ENCODE measurements at places on chromosomes 3 and 15. TPM values are rescaled to one million over a fixed set of nuclear protein-coding genes. Genes with fewer than 3 reads are reported as not detected.

- H3K36me3 ChIP-seq = no peaks in the 10 kb centered on the region
- H3K4me1 ChIP-seq = no peaks in the 10 kb centered on the region
- DNase-seq = no peak
- H3K27ac ChIP-seq = no peak overlapping the region
- H3K4me3 ChIP-seq = no peak overlapping the region
- no peaks in the 10 kb centered on the region for H3K27me3 ChIP-seq
These were observed 651.0 kb upstream of the ARPP21 start for GRCh38 chr3:34988296-34988695.

- H3K36me3 ChIP-seq = no peaks in the 10 kb centered on the region
- H3K27me3 ChIP-seq = peaks cover 69% of the 10 kb centered on the region
- peak overlapping the region; percentile 61 for H3K4me3 ChIP-seq
- H3K4me1 ChIP-seq = peaks cover 60% of the 10 kb centered on the region
- no peak overlapping the region for H3K27ac ChIP-seq
These were observed 3.0 kb downstream of the ISL2 start for GRCh38 chr15:76339305-76340197.

The GOLGA8J gene
- not detected for total RNA-seq

- H3K27me3 ChIP-seq = no peaks in the 10 kb centered on the region
- no peak overlapping the region for H3K4me3 ChIP-seq
- H3K27ac ChIP-seq = no peak overlapping the region
- no peaks in the 10 kb centered on the region for H3K4me1 ChIP-seq
- no peaks in the 10 kb centered on the region for H3K36me3 ChIP-seq
- peak; percentile 85 for DNase-seq
These were observed 17.7 kb downstream of the PTH1R start for GRCh38 chr3:46895204-46895660.

The HEG1 gene
- total RNA-seq = 38.7 TPM

DNA sequence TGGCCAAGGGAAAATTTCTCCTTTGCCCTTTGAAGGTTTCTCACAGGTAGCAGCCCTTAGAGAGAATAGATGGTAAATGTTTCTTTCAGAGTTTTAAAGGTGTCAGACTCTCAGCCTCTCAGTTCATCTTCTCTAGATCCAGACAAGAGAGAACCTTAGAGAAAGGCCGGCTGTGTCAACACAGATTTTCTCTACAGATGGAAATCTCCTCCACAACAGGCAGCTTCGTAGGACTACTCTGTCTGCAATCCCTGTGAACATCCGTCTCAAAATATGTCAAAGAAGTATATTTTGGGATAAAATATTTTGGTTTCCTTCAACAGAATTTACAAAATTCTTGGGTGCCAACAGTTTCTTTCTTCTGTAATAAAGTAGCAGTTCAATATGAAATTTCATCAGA, 282.1 kb upstream of the POU1F1 start:
- no peak overlapping the region for H3K27ac ChIP-seq
- H3K36me3 ChIP-seq = no peaks in the 10 kb centered on the region

DNA sequence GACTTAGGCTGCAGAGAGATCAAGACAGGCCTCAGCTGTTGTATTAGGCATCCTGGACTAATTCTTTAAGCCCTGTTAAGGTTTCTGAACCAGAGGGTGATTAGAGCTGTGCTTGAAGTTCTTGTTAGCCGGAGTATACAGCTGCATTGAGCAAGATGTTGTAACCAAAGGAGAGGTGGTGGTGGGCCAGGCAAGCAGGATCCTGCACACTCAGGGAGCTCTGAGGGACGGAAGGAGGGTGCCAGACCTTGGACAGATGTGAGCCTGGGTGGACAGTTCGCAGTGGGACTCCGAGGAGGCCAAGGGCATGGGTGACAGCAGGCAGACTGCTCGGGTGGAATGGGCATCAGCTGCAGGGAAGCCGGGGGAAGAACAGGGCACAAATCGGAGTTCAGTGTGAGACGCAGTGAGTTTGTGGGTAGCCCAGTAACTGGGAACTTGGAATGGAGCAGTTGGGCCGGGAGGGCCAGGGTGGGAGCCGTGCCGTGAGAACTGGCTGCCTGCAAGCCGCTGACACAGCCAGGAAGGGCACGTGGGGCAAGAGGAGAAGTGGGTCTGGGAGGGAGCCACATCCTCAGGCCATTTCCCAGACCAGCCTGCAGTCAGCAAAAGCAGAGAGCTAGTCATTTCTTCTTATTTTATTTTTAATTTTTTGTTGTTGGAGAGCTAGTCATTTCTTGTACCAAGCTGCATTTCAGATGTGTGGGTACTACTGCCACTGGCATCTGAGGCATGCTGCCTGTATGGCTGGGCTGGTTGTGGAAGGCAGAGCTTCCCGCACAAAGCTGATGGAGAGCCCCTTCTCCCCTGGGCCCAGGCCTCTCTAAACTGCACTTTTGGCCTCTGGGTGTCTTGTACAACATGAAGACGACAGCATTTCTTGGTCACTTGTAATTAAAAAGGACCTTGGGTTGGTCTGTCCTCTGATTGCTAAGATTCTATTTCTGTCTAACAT, 61.0 kb downstream of the PGPEP1L start:
- DNase-seq = peak; percentile 44
- peaks cover 70% of the 10 kb centered on the region for H3K4me1 ChIP-seq
- H3K27ac ChIP-seq = peak overlapping the region; percentile 91
- no peaks in the 10 kb centered on the region for H3K27me3 ChIP-seq
- no peaks in the 10 kb centered on the region for H3K36me3 ChIP-seq
- peak overlapping the region; percentile 2 for H3K4me3 ChIP-seq

The LIPH gene
- not detected for total RNA-seq

DNA sequence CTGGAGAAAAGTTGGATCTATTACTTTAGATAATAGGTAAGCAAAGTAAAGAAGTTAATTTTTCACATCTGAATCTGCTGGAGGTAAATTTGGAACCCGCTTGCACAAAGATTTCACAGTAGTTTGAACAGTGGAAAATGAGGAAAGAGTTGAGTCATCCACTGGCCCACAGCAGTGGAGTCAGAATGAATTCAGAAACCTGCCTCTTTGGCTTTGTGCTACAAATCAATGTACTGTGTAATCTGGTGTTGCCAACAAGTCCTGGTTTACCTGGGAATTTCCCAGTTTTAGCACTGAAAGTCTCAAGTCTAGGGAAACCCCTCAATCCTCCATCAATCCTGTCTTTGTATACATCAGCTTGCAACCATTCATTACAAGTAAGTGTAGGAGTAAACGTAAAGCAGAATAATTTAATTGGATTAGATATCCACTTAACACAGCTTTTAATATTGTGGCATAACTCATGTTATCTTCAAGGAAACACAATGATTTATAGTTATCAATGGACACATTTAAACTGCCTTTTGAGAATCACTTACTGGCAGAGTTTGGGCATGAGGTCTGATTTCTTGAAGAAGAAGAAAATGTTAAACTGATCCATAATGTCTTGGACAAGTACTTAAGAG, 100.6 kb downstream of the DCLK3 start:
- no peaks in the 10 kb centered on the region for H3K27me3 ChIP-seq
- H3K27ac ChIP-seq = no peak overlapping the region
- no peaks in the 10 kb centered on the region for H3K4me1 ChIP-seq
- no peaks in the 10 kb centered on the region for H3K36me3 ChIP-seq

The RHOV gene
- not detected for total RNA-seq

The FAM43A gene
- total RNA-seq = 7.7 TPM

DNA sequence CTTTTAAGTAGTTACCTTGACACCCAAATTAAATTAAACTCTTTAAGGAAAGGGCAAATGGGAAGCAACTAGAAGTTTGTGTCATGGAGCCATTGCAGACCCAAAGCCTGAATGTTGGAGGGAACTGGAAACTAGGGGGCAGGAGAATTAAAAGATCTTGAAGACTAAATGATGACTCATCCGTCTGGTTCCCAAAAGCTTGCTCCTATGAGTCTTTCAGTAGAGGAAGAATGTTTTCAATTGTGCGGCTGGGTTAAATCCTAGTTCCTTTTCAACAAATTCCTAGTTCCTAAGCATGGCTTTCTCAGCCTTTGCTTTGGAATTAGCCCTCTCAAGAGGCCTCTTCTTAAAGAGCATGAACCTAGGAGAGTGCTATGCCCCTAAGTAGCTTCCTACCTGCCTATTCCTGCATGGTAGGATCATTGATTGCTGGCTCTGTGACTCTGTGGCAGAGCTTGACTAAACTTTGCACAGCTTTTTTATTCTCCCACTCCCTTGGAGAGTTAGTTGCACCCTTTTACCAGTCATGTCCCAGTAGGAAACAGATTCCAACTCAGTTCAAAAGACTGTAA, 17.7 kb downstream of the CLEC3B start:
- H3K27me3 ChIP-seq = no peaks in the 10 kb centered on the region
- H3K27ac ChIP-seq = no peak overlapping the region
- DNase-seq = no peak
- peaks cover 13% of the 10 kb centered on the region for H3K4me1 ChIP-seq
- no peak overlapping the region for H3K4me3 ChIP-seq

Data from psoas muscle (tissue), 8 donors.